GM12878 (cell line): ENCODE measurements at places on chromosomes 4 and X. TPM values are rescaled to one million over a fixed set of nuclear protein-coding genes. Genes with fewer than 3 reads are reported as not detected.

Gene GPR173
- polyA plus RNA-seq: not detected in 2 replicates

Gene VSIG4
- not detected in 2 replicates for polyA plus RNA-seq

Gene TRO
- polyA plus RNA-seq: 0.31 and 0.35 TPM in 2 replicates

Gene ADD1
- polyA plus RNA-seq: 113 and 115 TPM in 2 replicates

Gene SYTL4
- 0.07 TPM in 1 of 2 replicates, not detected in the other for polyA plus RNA-seq

Gene ADH1B
- not detected in 2 replicates for polyA plus RNA-seq

Gene SPANXN4
- polyA plus RNA-seq: not detected in 2 replicates

Gene PAGE5
- polyA plus RNA-seq: not detected in 2 replicates

Gene HMGN5
- 33.1 and 33.9 TPM in 2 replicates for polyA plus RNA-seq
